NCI-H1105 (cell line): ENCODE measurements at places on chromosomes 5 and 9.

- DNase-seq = no peak
These were observed 139.2 kb upstream of the CCNH start for GRCh38 chr5:87551911-87552310.

- no peak for DNase-seq
These were observed 168.2 kb upstream of the FBN2 start for GRCh38 chr5:128706269-128706668.

GRCh38 chr9:6833518-6834192 is 75.9 kb downstream of the KDM4C start:
- no peak for DNase-seq

DNA sequence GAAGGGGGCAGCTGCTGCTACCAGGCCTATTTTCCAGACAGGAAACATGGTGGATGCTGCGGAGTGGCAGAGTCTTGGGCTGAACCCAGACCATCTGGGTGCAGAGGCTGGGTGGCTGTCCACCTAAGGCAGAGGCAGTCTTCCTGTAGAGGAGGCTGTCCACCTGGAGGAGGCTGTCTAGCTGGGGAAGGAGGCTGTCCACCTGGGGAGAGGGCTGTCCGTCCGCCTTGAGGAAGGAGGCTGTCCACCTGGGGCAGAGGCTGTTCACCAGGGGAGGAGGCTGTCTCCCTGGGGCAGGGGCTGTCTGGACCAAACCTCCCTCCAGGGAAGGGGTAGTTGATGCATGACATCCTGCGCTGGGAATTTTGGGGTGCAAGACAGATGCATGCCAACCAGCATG is 39.2 kb upstream of the BARHL1 start:
- no peak for DNase-seq

DNA sequence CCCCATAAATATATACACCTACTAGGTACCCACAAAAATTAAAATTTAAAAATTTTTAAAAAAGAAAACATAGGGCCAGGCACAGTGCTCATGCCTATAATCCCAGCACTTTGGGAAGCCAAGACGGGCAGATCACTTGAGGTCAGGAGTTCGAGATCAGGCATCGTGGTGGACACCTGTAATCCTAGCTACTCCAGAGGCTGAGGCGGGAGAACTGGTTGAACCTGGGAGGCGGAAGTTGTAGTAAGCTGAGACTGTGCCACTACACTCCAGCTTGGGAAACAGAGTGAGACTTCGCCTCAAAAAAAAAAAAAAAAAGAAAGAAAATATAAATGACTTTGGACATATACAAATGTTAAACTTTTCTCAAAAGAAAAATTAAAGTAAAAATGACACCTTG is 33.3 kb upstream of the RNF38 start:
- DNase-seq = no peak

- DNase-seq = no peak
These were observed 66.8 kb upstream of the MAP1B start for GRCh38 chr5:72040513-72040912.

- DNase-seq = no peak
These were observed 312.5 kb upstream of the PTGER4 start for GRCh38 chr5:40367255-40367654.

DNA sequence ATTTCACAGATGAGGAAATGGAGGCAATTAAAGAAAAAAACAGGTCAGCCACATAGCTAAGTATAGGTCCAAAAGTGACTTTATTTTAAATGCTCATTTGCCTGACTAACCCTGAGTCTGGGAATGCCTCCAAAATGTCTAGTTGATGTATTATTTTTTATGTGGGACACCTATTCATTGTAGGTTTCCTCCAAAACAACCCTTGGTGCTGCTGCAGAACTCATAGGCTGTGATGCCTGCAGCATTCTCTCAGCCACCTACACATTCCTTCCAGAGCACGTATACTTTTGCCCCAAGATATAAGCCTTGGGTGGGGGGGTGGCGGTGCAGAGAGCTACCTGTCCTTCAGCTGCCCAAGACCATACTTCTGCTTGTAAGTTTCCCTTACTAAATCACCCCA is 77.4 kb downstream of the MSX2 start:
- no peak for DNase-seq

DNA sequence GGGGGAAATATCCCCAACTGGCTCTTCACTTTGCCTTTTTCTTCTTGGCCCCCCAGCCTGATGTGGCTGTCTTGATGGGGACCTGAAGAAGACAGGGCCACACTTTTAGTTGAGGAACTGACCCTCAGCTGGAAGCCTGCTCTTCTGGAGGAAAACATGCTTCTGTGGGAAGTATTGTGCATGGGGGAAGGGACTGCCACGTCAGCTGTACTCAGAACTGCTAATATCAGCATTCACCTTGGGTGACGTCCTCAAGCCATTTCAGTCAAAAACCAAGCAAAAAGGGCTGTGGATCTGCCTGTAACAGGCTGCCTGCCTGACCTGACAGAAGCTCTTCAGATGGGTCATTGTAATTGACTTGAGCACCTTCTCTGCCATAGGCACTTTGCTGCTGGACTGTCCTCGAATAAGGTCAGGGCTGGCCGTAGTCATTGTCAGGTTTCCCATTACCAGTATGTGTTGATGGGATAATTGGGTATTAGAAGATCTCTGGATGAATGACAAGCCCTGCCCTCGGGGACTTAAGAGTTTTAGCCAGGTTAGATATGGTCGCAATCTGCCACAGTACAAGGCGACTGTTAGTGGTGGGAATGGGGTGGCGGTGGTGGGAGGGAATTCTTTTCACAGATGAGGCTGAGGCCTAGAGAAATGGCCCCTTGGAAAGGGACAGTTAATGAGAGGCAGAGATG is 10.4 kb downstream of the RAI14 start:
- no peak for DNase-seq

- DNase-seq = no peak
These were observed 7.2 kb downstream of the TBCA start for GRCh38 chr5:77768978-77769377.
